ENCODE measurements at places on chromosomes 7 and 10.

DNA sequence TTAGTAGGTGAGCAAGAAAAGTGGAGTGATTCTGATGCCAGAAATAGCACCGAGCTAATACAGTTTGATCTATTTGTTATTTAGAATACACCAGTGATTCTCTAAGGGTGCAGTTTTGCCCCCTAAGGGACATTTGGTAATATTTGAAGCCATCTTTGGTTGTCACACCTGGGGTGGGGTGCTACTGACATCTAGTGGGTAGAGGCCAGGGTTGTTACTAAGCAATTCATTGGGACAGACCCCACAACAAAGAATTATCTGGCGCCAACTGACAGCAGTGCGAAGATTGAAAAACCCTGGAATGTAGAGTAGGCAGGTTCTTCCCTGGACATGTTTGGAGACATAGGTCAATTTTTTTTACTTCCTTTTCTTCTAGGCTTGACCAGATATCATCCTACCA lies 14.6 kb downstream of the PALS2 start:
- DNase-seq = no peak

- DNase-seq = no peak
These were observed 5.0 kb upstream of the PAXIP1 start for GRCh38 chr7:155007947-155008346.

GRCh38 chr7:65225422-65226006 lies 148.1 kb upstream of the ZNF92 start:
- DNase-seq = no peak

GRCh38 chr7:108057951-108058481 lies 55.1 kb upstream of the LAMB1 start:
- DNase-seq = no peak

- no peak for DNase-seq
These were observed 327.2 kb downstream of the MDFIC start for GRCh38 chr7:115249080-115249479.

GRCh38 chr7:15012135-15012534 lies 109.6 kb upstream of the DGKB start:
- DNase-seq = no peak

GRCh38 chr7:86966916-86967315 lies 92.5 kb downstream of the ELAPOR2 start:
- DNase-seq = no peak

GRCh38 chr10:14686356-14686755 lies 88.3 kb downstream of the FAM107B start:
- DNase-seq = no peak

DNA sequence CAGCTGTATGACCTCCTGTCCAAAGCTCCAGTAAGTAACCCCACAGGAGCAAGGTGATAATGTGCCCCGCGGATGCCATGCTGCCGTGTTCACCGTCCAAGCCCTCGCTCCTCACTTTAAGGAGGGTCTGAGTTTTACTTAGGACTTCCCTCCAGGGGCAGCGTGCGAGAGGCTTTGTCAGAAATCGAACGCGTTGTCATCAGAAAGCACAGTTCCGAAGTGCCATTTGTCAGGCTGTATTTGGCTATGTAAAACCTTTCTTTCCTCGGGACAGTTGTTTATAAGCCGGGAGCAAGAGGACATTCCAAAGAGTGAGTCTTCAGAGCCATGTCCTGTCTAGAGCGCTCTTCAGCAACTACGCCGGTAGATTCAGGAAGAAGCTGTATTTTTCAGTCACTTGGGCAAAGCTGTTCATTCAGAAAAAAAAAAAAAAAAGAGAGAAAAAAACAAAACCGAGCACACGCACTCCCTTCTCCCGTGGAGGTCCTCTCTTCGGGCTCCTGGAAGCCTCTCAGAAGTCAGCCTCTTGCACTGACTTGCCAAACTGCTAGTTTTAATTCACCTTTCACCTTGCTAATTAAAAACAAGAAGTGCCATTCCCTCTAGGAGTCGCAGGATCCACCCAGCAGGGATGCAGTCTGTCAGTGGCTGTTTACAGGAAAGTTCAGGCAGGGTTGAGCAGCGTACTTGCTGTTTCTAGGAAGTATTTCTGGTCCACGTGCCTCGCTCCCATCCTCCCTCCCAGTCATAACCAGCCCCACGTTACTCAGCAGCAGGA lies at the start of gene SEMA3E:
TSS of gene SEMA3E (minus strand) at position 676 of the 778 bp plus-strand sequence.
- DNase-seq = no peak

- no peak for DNase-seq
These were observed 28.5 kb downstream of the CAV1 start for GRCh38 chr7:116553168-116553964.

GRCh38 chr10:11448190-11448544 lies 163.3 kb downstream of the USP6NL start:
- DNase-seq = no peak

GRCh38 chr10:95391581-95392216 lies 100.9 kb upstream of the PDLIM1 start:
- DNase-seq = no peak

DNA sequence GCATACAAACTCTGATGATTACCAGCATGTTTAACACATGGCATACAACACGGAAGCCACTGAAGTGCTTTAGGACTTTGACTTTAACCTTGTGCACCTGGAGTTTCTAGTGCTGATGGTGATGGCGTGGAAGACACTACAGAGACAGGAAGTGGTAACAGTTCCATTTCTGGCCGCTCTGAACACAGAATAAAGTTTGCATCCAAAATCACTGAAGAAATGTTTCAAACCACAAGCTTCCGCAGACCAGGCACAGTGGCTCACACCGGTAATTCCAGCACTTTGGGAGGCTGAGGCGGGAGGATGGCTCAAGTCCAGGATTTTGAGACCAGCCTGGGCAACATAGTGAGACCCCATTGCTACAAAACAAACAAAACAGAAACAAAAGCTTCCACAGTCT lies 40.3 kb upstream of the TNPO3 start:
- no peak for DNase-seq

DNA sequence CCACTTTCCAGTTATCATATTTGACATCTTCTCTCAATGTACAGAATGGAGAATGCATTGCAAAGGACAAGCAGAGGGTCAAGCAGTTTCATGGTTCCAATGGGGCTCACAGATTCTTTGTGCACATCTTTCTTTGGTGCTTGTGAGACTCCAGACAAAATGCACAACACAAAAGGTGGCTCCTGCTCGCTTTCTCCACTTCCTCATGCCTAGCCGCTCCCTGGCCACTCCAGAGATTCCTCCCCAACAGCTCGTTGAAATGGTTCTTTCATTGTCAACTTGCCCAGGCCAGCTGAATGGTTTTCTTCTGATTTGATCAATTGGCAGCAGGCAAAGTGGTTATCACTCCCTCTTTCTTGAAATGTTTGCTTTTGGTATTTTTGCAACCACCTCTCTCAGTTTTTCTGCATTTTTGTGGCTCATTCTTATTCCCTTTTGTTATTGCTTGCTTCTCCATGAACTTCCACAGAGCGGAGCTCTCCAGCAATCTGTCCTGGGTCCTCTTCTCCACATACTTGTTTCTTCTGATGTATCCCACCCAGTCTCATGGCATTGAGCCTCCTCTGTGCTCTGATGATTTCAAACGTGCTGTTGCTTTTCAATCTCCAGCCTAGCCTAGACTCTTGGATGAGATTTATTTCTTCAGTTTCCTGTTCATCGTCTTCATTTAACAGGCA lies 507.8 kb upstream of the MKI67 start:
- no peak for DNase-seq

- DNase-seq = no peak
These were observed 669.3 kb upstream of the MBL2 start for GRCh38 chr10:53441843-53442242.

GRCh38 chr10:87058171-87058570 lies 36.5 kb downstream of the GLUD1 start:
- DNase-seq = no peak

DNA sequence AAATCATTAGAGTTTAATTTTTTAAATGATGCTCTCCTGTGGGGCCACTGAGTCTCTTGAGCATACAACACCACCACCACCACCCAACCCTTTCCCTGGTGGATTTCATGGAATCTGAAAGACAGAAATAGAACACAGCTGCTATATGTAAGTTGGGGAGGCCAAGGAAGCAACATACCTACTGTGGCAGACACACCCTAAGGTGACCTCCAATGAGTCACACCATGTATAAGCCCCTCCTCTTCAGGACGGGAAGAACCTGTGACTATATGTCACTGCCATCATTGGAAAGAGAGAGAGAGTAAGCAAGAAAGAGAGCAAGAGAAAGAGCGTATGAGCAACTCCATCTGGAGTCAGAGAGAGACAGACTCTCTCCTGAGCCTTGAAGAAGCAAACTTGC lies 172.4 kb upstream of the NFE2L3 start:
- no peak for DNase-seq

- DNase-seq = no peak
These were observed 52.1 kb downstream of the FOXL3 start for GRCh38 chr7:341841-342638.

GRCh38 chr7:27905951-27906350 lies 166.0 kb downstream of the TAX1BP1 start:
- DNase-seq = no peak

DNA sequence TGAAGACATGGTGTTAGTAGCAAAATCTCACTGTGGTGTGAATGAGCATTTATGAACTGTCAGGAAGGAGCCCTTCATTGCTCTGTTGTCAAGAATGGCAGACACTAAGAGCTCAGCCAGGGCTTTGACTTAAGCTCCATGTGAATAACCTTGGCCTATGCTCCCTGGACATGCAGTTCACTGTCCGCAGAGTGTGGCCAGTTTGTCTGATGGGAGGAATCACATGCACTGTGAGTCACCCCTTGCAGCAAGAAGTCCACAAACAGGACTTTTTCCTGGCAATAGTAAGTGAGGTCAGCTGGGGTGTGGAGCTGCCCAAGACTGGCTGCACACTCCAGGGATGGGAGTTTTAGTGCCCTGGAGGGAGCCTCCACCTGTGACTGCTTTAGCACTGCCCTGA lies 49.5 kb downstream of the ZNF37A start:
- no peak for DNase-seq

GRCh38 chr10:75954486-75954885 lies 523.1 kb downstream of the LRMDA start:
- no peak for DNase-seq

DNA sequence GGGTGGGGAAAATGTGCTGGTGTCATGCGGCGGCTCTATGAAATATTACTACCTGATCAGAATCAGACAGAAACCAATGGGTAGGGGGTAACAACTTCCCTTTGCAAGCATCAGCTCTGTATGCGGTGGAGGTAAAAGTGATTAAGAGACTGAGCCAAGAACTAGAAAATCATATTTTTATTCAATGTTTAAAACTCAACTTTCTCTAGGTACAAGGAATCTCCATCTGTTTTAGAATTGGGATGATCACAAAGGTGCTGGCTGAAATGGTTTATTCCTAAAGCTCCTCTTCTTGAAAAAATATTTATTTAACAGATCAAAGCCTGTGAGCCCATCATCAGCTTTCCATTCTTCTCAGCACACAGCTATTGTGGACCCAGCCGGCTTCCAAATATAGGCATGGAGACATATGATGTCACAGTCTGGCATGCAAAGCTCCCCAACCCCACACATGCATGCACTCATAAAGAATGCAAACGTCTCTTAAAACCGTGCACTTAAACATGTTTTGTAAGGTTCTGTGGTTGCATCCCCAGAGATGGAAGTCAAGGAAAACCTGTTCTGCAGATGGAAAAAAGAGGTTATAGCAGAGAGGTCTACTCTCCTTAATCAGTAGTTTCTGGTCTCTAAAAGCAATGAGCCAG lies 126.0 kb downstream of the SKIDA1 start:
- no peak for DNase-seq

DNA sequence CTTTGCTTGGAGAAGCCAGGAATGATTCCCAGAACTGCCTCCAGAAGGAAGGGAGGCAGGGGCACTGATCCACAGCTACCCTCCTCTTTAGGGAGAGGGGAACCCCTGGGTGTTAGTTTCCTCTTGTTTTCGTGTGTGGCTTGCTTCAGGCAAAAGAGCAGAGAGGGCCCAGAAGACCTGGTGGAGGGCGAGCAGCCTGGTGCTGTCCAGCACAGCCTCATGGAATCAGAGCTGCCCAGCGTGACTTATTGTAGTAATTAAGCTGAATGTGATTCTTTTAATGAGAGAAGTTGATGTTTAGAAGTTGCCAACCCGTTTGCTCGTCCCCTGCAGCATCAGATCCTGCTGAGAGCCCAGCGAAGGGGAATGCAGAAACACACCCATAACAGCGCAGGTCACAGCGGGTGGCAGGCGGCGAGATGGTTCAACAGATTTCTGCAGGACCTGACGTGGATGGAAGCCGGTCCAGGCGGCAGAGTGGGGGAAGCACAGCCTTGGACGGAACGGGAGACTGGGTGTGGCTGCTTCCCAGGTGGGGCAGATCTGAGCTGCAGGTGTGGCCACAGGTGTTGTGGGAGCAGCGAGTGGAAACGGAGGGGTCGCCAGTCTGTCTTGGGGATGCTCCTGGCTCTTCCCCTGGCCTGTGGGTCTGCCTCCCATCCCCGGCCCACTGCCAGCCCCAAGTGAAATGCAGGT lies 53.7 kb upstream of the SHH start:
- DNase-seq = peak; percentile 17

DNA sequence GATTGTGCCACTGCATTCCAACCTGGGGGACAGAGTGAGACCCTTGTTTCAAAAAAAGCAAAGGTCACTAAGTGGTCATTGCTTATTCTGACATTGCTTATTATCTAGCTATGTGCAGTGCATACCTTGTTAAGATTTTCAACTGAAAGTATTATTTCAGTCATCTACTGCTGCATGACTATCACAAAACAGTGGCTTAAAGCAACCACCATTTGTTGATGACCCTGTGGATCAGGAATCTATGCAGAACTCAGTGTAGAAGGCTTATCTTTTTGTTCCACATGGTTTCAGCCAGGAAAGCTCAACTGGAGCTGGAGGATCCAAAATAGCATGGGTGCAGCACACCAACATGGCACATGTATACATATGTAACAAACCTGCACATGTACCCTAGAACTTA lies 23.1 kb downstream of the THNSL1 start:
- DNase-seq = no peak

DNA sequence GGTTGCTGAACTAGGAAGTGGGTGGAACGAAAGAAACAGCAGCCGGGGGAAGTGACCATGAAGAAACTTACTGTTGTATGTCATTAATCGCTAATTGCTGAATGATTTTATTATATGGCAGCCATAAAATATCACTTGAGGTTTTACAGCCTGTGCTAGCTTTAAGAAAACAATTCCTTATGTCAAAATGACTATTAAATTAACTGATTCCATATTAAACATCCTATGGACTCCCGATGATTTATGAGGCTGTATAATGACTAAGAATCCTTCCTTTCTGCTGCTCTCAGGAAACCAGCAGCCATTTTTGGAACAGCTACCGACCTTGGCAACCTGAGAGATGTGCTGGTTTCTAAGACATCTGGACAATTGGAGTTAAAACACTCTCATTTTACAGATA lies 421.9 kb downstream of the SORCS3 start:
- no peak for DNase-seq

DNA sequence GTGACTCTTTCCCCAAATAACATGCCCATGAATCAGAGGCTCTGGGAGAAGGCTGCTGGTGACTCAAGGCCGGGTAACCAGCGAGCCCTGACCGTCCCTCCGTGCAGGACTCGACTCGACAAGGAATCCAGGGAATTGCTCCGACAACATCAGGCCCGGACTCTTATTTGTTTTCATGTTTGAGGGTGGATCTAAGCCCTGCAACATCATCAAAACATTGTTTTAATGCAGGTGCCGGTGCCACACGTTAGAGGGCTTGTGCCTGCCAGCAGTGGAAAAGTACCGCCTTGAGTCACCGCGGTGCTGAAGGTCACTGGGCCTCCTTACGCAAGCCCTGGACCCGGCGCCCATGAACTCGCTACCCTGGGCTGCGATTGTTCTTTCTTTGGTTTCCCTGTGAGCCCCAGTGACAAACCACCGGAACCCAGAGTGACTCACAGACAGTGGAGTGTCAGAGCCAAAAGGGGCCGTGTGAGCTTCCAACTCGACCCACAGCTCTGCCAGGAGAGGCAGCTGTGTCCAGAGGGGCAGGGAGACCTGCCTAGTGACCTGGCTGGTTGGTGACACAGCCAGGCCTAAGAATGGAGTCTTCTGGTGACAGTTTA lies 139.4 kb upstream of the SHH start:
- DNase-seq = no peak

All from omental fat pad (tissue), 4 donors.